RPMI8226 (cell line): ENCODE measurements at places on chromosomes 6 and 20.

DNA sequence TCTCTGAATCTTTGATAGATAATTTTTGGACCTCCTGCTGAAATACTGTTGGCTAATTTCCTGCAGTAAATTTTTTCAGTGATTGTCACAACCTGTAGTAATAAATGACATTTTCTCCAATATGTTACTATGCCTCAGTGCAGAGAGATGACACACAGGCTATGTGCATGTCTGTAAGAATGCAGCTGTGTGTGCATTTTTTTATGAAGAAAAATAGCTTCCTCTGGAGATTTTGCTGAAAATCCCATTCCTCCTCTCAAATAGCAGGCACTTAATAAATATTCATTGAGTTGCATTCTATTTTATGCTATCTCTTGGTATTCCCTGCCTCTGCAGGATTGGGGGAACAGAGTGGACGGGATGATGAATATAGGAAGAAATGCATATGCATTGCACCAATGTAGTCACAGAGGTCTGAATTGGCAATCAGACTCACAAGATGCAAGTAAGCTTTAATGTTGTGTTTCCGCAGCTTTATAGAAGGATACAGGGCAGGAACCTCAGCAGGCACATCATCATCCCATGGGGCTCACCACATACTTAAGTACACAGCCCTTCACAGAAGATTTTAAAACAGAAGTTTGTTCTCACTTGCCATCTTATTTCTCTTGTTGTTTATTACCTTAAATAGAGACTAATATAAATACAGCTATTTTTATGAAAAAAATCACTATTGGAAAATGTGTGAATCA, 474.7 kb downstream of the EPM2A start:
- no peak for DNase-seq

DNA sequence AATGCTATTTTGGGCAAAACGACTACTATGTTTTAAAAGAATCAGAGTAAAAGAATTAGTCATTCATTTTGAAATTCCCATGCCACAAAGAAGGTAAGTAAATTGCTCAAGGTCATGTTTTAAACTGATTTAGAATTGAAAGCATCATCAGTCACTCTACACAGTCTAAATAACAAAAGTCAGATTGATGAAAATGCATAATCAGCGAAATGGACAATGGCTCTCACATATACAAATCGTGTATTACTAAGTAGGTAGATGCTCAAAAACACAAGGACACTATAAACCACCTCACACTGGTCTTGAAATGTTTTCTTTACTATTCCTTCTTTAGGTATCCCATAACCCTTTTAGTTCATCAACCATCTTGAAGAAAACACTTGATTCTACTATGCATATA, 135.4 kb downstream of the OPN5 start:
- DNase-seq: no peak

DNA sequence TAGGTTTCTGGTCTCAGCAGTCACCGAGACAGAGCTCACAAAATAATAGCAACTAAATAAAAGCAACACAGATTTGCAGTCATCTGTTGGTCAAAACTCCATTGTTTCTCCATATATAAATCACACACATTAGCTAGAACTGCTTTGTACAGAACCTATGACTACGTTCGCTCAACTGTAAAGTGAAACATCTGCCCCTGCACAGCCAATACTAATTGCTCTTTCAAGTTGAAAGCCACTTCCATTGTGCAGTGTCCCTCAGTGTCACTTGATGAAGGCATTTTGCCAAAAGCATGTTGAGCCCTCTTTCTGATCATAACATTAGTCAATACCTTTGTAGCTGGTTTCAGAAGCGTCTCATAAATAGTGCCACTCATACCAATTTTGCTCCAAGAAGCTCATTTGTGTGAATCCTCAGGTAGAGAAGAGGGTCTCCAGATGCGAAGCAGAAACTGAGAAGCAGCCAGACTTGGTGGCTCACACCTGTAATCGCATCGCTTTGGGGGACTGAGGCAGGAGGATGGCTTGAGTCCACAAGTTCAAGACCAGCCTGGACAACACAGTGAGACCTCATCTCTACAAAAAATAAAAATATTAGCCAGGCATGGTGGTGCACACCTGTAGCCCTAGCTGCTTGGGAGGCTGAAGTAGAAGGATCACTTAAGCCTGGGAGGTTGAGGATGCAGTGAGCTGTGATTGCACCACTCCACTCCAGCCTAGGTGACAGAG, 68.9 kb downstream of the PERP start:
- DNase-seq: no peak

- no peak for DNase-seq
Measured at GRCh38 chr6:25911351-25911750, 19.1 kb downstream of the SLC17A2 start.

DNA sequence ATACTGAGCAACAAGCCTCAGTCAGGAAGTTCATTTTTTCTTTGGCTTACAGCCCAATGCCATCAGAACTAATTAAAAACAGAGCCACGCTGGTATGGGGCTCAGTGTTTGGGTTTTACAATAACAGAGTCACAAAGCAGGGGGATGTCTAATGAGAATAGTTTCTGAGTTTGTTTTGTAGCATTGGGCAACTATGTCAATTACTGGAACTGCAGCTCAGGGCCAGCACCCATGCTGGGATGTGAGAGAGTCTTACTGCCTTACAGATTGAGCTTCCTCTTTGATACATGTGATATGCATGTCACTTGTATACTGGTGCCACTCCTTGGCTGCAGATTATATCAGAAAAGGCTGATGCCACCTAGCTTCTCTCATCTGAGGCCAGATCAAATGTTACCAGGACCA, 117.6 kb downstream of the TFAP2B start:
- DNase-seq: no peak

DNA sequence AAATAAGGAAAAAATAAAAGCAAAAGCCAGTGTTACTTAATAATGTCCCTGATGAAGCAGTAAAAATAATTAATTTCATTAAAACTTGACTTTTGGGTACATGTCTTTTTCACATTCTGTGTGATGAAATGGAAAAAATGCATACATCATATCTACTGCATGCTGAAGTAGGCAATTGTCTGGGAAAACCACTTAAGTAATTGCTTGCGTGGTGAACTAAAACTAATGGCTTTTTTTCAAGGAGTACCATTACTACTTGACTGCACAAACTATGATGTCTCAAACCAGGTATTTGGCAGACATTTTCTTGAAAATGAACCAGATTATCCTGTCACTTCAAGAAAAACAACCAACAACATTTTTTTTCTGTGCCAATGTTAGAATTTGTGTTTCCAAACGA, 91.3 kb upstream of the AKIRIN2 start:
- DNase-seq: no peak

GRCh38 chr6:87066449-87067333, 28.2 kb downstream of the CGA start:
- peak; percentile 40 for DNase-seq

GRCh38 chr6:139380168-139380567, 5.7 kb upstream of the CITED2 start:
- DNase-seq: no peak

DNA sequence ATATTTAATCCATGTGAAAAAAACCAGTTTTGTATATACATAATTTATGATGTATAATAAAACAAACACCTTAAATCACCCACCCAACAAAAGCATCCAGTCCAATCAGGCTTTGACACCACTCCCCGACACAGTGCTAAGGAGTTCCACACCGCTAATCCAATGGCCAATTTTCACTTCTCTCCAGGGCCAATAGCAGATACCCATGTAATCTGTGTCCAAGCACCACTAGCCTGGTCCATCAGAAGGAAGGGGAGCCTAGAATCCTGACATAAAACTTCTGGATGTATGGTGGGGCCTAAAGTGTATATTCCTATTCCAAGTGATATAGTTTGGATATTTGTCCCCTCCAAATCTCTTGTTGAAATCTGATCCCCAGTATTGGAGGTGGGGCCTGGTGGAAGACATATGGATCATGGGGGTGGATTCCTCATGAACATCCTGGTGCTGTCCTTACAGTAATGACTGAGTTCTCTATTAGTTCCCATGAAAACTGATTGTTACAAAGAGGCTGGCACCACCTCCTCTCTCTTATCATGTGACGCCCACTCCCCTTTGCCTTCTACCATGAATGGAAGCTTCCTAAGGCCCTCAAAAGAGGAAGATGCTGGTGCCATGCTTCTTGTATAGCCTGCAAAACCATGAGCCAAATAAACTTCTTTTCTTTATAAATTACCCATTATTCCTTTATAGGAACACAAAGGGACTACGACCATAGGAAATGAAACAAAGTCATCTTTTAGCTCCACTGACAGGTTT, 20.8 kb downstream of the RALGAPA2 start:
- DNase-seq: no peak

DNA sequence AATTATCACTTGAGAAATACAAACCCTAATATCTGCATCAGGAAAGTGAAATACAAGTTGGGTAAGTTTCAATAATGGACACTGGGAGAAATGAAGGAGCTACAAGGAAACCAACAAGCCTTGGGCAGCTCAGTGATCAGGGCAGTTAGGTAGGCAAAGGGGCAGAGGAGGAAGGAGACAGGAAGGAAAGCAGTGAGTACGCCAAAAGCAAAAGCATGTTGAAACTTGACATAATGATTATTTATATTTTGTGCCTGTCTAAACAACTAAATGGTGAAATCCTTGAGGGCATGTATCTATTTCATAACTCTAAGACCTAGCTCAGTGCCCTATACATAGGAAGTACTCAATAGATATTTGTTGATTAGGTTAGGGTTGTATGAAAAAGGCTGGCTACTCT, 23.3 kb downstream of the PXT1 start:
- no peak for DNase-seq

GRCh38 chr6:142301651-142302391, at the start of gene ADGRG6:
Gene ADGRG6 (plus strand): TSS chr6:142302007. CDS start chr6:142302330, 323 bp downstream.
- DNase-seq: peak; percentile 86

- no peak for DNase-seq
Measured at GRCh38 chr20:1906361-1907051, 11.3 kb downstream of the SIRPA start.

DNA sequence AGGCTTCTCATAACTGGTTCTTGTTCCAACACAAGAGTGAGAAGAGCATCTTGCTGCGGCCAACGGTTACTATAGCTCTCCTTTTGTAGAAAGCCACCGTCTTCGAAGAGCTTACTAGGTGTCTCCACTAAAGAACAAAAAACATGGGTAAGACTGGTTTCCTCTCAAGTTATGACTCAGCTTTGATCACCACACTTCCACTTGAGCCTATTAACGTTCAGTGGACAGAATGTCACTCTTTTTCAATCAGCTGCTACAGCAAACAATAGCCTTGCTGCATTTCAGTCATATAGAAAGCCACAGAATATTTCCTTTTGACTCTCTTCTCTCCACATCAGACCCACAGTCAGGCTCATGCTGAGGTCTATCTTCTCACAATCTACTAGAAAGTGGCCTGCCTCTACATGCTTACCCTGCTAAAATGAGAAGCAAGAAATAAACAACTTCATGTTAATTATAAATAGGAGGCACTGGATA, 243.5 kb upstream of the PREP start:
- no peak for DNase-seq
